ENCODE measurements at places on chromosomes 16 and 17.

DNA sequence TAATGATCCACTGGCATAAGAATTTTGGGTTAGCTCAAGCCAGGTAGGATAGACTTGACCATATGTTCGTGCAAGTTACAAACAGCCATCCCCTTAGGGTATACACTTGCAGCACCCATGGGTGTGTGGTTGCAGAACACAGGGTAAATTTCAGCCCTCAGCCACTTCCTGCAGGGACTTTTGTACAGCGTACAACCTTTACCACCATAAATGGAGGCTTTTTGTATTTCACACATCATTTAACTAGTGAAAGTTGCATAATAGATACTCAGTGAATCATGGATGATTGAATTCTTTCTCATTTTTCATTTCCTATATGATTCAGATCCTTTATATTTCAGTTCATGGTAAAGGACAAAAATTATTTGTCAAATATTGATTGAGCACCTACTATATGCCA, 473.9 kb downstream of the CDH13 start:
- no peak for DNase-seq

- no peak for DNase-seq
Measured at GRCh38 chr17:75352079-75352569, 53.4 kb downstream of the GRB2 start.

DNA sequence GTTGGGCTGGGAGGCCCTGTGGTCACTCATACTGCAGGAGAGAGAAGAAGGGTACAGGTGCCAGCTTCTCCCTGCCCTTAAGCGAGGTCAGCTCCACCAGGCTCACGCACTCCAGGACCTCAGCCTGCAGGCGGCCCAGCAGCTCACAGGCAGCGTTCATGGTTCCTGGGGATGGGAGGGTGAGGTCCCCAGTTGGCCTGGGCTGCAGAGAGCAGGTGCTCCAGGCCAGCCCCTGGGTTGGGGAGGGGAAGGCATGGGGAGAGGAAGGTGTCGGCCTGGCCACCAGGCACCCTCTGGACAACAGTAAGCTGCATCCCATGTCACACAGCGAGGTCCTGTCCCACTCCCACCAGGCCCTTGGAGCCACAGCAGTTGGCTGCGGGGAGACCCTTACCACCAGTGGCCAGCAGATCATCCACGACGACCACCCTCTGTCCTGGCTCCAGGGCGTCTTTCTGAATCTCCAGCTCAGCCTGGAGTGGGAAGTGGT, 2.0 kb downstream of the APRT start:
- DNase-seq: no peak

- DNase-seq: no peak
Measured at GRCh38 chr17:9432134-9432885, 143.3 kb downstream of the STX8 start.

DNA sequence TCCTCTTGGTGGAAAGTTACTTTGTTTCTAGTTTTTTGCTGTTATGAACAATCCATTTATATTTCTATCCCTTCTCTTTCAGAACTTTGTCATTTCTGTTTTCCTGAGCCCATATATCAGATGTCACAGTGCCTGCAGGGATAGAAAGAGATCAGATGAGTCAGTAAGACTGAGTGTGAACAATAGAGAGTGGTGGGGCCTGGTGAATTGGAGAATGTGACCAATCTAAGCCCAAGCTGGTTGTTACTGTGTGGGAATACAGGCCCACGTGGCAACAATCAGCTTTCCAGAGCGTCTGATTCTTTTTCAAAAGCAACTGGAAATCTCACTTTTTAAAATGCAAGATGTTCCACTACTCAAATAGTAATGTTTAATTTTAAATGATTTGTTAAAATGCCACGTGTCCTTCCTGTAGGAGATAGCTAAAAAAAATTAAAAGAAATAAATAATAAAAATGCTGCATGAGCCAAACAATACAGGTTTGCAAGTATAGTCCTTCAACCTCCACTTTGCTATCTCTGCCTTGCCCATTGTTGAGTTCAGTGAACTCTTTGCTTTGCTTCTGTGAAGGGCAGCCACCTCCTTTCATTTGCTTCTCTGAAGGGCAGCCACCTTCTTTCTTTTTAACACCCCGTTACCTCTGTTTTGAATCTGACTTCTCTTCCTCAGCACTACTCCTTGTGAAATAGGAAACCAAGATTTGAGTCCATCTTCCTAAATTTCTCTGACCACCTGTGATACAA, 9.6 kb downstream of the DCTN5 start:
- peak; percentile 35 for DNase-seq

DNA sequence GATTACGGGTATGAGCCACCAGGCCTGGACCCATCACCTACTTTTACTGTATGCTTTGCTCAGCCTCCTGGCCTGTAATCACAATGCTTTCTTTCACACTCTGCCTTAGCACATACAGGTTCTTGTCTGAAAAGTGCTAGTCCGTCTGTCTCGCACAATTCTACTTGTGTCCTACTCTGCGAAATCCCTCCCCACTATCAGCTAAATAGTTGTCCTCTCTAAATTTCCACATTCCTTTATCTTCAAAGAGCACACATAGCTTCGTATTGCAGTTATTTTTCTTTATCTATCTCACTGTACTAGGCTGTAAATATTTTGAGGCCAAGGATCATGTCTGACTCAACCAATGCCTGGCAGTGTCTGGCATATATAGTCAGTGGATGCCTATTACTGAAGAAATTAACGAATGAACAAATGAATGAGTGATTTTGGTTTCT, 38.5 kb upstream of the ETV4 start:
- peak; percentile 56 for DNase-seq

GRCh38 chr16:19886073-19886941, 1.7 kb upstream of the GPRC5B start:
- peak; percentile 47 for DNase-seq

GRCh38 chr16:73010150-73010676, 37.7 kb downstream of the ZFHX3 start:
- DNase-seq: no peak

- no peak for DNase-seq
Measured at GRCh38 chr17:81537343-81537855, 9.2 kb downstream of the FSCN2 start.

DNA sequence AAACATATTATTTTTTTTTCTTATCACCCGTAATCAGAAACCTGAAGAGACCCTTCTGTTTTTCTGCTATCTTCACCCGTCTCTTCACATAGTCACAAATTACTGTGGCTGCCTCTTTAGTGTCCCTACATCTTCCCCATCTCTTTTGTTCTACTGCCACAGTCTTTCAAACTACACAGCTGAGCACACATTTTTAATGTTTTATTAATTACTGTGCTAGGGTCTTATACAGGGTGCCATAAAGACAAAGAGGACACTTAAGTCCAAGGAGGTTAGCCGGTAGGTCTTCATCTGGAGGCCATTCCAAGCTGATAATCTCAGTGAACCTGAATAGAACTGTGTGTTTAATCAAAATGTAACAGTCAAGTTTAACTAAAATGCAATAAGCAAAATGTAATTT, 20.7 kb downstream of the CNTNAP4 start:
- DNase-seq: no peak

DNA sequence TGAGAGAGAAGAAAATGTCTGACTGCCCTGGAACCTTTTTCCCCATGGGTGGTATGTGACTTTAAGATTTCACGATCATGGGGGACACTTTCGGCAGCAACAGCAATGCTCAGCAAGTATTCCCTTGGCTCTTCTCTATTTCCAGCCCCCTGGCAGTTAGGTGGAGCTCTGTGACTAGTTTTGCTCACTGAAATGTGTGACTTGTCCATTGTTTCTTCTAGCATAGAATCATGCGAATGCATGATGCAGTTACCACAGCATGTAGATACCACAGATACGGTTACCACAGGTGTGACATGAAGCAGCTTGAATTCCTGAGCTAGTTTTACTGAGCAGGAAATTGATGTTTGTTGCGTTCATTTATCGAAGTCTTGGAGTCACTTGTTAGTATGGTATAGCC, 1034.5 kb upstream of the EEF2KMT start:
- DNase-seq: peak; percentile 39

DNA sequence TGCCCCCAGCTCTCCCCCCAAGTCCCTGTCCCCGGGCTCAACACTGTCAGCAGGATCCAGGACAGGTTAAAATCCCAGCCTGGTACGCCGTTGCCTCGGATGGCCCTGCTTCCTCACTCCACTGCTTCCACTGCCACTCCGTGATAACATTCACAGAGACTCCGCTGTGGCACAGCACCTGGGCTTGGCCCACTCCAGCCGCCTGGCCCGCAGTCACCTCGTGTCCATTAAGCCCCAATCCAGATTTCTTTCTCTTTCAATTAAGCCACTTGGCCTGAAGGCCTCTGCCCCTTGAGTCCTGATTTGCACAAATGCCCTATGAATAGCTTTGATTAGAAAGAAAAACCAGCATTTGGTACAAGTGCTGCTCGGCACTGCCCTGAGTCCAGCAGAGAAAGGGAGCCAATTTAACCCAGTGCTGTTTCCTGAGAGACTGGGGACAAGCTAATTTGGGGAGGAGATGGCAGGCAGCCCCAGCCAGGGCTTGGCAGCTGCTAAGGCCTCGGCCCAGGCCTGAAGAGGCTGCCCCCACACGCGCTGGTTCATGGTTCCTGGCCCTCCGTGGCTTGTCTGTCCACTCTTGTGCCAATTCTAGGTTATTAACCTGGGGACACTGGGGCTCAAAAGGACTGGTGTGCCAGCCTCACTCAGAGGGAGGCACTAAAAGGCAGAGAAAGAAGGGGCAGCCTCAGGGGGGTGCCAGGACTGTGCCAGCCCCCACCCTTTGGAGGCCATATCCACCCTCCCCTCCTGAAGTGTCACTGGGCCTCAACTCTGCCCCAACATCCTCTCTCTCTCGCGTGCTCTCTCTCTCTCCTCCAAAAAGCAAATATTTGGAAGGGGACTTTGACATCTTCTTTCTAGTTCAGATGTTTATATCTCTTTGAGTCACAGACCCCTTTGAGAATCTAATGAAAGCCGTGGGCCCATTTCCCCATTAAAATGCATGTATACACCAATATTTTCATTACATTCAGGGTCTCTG, 29.8 kb upstream of the SPPL2C start:
- DNase-seq: no peak

DNA sequence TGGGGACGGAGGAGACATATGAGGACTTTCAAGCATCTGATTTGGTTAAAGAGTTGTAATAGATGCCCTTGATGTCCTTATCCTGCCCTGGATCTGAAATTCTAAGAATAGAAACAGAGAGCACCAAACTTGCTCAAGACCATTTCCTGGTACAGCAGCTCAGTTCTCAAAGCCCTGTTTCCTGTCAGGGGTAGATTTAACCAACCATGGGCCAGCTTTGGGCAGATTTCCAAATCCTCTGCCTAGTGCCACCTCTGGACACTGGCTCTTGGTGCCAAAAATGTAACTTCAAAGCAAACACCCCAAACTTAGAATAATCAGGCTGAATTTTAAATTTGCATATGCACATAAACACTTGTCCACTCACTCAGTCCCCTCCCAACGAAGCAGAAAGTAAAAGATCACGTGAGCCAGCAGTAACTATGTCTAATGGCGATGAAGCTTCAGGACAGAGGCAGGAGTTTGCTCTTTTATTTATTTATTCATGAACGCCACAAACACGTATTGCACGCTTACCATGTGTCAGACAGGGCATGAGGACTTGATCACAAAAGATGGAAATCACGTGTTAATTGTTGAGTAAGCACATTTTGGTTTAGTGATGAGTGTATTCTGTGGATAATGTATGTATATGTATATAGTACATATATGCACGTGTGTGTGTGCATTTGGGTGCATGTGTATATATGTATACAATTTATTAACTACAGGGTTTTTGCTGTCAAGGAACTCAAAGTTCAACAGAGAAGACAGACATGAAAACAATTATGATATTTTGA, 23.1 kb upstream of the SDK2 start:
- no peak for DNase-seq

GRCh38 chr17:47225436-47225858, 16.3 kb downstream of the MYL4 start:
- peak; percentile 85 for DNase-seq

GRCh38 chr17:269616-270514, 82.7 kb downstream of the RPH3AL start:
- DNase-seq: no peak

GRCh38 chr17:44909681-44910144, 5.6 kb downstream of the GFAP start:
- peak; percentile 74 for DNase-seq

DNA sequence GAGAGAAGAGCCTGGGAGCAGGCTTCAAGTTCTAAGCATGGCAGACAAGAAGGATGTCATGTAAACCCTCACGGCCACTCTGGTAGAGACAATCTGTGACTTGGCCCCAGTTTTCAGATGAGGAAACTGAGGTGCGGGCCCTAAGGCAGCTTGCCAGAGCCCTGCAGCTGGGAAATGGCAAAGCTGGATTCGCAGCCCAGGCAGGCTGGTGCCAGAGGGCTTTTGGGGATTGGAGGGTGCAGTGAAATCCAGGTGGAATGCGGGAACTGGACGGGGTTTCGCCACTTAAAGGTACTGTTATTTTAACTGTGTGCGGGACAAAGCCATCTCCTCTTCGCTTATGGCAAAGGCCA, 477 bp upstream of the OSGIN1 start:
- DNase-seq: peak; percentile 60

- DNase-seq: no peak
Measured at GRCh38 chr16:935684-936083, 35.1 kb downstream of the LMF1 start.

GRCh38 chr17:65900216-65900615, 291.7 kb downstream of the CEP112 start:
- no peak for DNase-seq

- no peak for DNase-seq
Measured at GRCh38 chr17:14776791-14777190, 475.9 kb downstream of the HS3ST3B1 start.

GRCh38 chr17:73643852-73644144, 447 bp downstream of the SDK2 start:
- DNase-seq: no peak

DNA sequence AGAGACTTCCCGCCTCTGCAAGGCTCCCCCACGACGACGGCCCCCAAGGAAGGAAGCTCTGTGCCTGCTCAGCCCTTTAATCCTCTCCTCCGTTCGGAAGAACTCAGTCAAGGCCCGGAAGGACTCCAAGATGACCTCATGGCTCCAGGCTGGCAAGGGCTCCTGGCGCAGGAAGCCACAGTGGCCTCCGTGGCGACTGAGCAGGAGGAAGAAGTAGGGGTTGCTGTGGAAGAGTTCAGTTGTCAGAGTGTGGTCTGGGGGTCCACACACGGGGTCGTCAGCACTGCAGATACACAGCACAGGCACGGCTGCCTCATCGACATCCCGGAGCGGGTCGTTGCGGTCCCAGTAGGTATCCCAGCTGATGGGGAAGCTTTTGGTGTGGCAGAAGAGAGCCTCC, 4.2 kb downstream of the ABHD15 start:
- no peak for DNase-seq

DNA sequence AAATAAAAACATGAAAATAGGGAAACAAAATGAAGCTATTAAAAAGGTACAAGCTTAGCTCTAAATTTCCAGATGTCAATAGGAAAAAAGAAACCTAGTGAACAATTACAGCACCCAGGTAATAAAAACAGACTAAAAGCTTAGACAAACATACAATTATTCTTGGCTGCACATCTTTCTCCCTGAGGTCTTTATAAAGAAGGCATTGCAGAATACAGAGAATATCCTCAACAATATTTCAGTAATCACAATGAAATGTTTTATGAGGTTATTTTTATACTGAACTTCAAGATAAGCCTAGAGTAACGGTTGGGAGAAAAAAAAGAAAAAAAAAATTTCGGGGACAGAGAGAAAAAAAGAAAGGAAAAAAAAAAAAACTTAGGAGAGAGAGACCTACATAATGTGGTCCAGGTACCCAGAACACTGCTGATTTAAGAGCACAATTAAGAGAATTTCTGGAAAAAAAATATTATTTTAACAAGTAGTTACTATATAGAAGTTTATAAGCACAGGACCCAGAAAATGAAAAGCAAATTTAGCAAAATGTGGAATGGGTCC, 26.5 kb downstream of the KANSL1 start:
- no peak for DNase-seq
